ENCODE measurements at places on chromosomes 1 and 21. TPM values are rescaled to one million over a fixed set of nuclear protein-coding genes. Genes with fewer than 3 reads are reported as not detected.
A peak's percentile ranks its signal among the peaks of the same experiment; 100 is the strongest.

Gene GPR25
- total RNA-seq: not detected

Gene MFSD2A
- total RNA-seq: 4.3 TPM

- DNase-seq: no peak
- H3K4me3 ChIP-seq: no peak overlapping the region
- H3K4me1 ChIP-seq: no peaks in the 10 kb centered on the region
- no peaks in the 10 kb centered on the region for H3K36me3 ChIP-seq
- no peak overlapping the region for H3K27ac ChIP-seq
Measured at GRCh38 chr1:152388889-152389288, 25.2 kb downstream of the CRNN start.

- no peak for DNase-seq
- no peaks in the 10 kb centered on the region for H3K27me3 ChIP-seq
- peaks cover 2% of the 10 kb centered on the region for H3K4me1 ChIP-seq
- H3K36me3 ChIP-seq: no peaks in the 10 kb centered on the region
Measured at GRCh38 chr1:110309139-110309538, 30.0 kb upstream of the RBM15 start.

DNA sequence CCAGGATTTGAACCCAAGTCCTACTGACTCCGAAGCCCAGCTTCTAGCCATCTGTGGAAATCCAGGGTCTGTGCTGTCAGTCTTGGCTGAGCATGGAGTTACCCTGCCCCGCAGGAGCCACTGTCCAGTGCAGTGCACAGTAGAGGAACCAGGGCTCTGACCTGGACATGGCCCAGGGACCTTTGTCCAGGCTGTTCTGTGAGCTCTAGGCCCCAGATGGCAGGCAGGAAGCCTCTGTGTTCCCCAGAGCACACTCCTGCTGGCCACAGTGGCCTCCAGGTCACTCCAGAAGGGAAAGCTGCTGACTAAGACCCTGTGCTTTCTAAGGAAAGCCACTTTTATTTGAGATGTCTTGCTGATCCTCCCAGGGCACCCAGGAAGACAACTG, 13.8 kb downstream of the S100A7A start:
- no peaks in the 10 kb centered on the region for H3K36me3 ChIP-seq
- no peak overlapping the region for H3K4me3 ChIP-seq
- DNase-seq: no peak
- H3K27me3 ChIP-seq: no peaks in the 10 kb centered on the region
- no peaks in the 10 kb centered on the region for H3K4me1 ChIP-seq

- H3K36me3 ChIP-seq: no peaks in the 10 kb centered on the region
- DNase-seq: no peak
- no peaks in the 10 kb centered on the region for H3K27me3 ChIP-seq
- H3K4me1 ChIP-seq: peaks cover 13% of the 10 kb centered on the region
- H3K27ac ChIP-seq: no peak overlapping the region
- no peak overlapping the region for H3K4me3 ChIP-seq
Measured at GRCh38 chr1:64886877-64887276, 79.5 kb downstream of the JAK1 start.

- no peak overlapping the region for H3K4me3 ChIP-seq
- H3K27me3 ChIP-seq: no peaks in the 10 kb centered on the region
- no peaks in the 10 kb centered on the region for H3K36me3 ChIP-seq
- peaks cover 11% of the 10 kb centered on the region for H3K4me1 ChIP-seq
- H3K27ac ChIP-seq: no peak overlapping the region
- DNase-seq: peak; percentile 76
Measured at GRCh38 chr1:234957330-234958065, 171.1 kb downstream of the TOMM20 start.

Gene ESPN
- 1.9 TPM for total RNA-seq

GRCh38 chr1:63920154-63921117, 146.6 kb downstream of the ROR1 start:
- H3K36me3 ChIP-seq: no peaks in the 10 kb centered on the region
- H3K4me3 ChIP-seq: no peak overlapping the region
- no peaks in the 10 kb centered on the region for H3K27me3 ChIP-seq
- H3K4me1 ChIP-seq: no peaks in the 10 kb centered on the region
- H3K27ac ChIP-seq: no peak overlapping the region

DNA sequence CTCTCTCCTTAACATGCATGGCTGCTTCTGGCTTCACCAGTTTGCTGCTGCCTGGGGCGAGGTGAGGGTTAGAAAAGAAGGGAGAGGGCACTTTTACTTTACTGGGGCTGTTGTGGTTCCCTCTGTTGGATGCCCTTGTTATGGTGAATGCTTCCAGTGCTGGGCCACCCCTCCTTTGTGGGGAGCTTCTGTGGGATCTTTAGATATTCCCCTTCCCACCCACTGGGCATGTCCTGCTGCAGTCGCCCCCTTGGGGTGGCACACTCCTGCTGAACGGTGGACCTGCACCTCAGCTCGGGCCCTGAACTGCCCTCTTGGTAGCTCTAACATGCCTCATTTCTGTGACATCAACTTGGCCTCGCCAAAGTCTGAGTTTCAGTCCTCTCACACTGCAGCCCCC, 6.0 kb downstream of the TNN start:
- DNase-seq: no peak
- no peaks in the 10 kb centered on the region for H3K4me1 ChIP-seq
- H3K36me3 ChIP-seq: no peaks in the 10 kb centered on the region
- H3K4me3 ChIP-seq: no peak overlapping the region
- H3K27ac ChIP-seq: no peak overlapping the region

Gene S100A8
- total RNA-seq: 9.1 TPM

DNA sequence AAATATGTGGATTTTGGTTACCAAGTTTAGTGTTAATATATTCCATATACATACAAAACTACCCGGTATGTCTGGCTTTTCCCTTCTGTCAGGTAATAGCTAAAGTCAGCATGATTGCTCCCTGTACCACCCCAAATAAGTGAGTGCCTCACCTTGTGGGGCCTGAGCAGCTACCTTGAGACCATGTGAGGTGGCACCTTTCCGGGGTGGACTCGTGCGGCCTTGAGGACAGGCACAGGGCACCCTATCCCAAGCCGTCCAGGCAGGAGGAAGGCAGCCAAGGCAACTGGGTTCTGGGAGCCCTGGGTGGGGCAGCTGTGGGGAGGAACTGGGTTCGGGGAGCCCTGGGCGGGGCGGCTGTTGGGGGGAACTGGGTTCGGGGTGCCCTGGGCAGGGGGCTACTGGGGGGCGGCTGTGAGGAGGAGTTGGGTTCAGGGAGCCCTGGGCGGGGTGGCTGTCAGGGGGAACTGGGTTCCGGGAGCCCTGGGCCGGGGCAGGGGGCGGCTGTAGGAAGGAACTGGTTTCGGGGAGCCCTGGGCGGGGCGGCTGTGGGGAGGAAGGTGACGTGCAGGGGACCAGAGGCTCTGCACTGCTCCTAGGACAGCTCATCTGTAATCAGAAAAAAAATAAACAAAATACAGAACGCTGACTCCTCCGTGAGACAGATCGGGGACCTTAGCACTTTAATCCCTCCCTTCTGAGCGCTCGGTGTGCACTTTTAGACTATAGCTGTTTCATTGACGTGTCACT, 63.3 kb downstream of the POFUT2 start:
- no peaks in the 10 kb centered on the region for H3K36me3 ChIP-seq
- no peak for DNase-seq
- no peaks in the 10 kb centered on the region for H3K27me3 ChIP-seq
- H3K27ac ChIP-seq: no peak overlapping the region
- H3K4me3 ChIP-seq: no peak overlapping the region

- no peak for DNase-seq
- peaks cover 3% of the 10 kb centered on the region for H3K4me1 ChIP-seq
- H3K36me3 ChIP-seq: no peaks in the 10 kb centered on the region
- no peak overlapping the region for H3K4me3 ChIP-seq
Measured at GRCh38 chr1:61131716-61132115, 49.4 kb downstream of the NFIA start.

- H3K4me3 ChIP-seq: no peak overlapping the region
- H3K27ac ChIP-seq: no peak overlapping the region
- no peaks in the 10 kb centered on the region for H3K27me3 ChIP-seq
- no peak for DNase-seq
- H3K4me1 ChIP-seq: no peaks in the 10 kb centered on the region
Measured at GRCh38 chr21:36338975-36339374, 19.0 kb downstream of the MORC3 start.

Gene TRIM67
- total RNA-seq: not detected

Gene TMEM269
- not detected for total RNA-seq

- H3K4me3 ChIP-seq: no peak overlapping the region
- peak overlapping the region; percentile 44 for H3K27ac ChIP-seq
Measured at GRCh38 chr1:94707321-94708298, 112.5 kb upstream of the SLC44A3 start.
